NCI-H526 (cell line): ENCODE measurements at places on chromosomes 5 and 9.

- DNase-seq, result no peak
Observed at GRCh38 chr5:174844971-174845370, 120.6 kb downstream of the MSX2 start.

DNA sequence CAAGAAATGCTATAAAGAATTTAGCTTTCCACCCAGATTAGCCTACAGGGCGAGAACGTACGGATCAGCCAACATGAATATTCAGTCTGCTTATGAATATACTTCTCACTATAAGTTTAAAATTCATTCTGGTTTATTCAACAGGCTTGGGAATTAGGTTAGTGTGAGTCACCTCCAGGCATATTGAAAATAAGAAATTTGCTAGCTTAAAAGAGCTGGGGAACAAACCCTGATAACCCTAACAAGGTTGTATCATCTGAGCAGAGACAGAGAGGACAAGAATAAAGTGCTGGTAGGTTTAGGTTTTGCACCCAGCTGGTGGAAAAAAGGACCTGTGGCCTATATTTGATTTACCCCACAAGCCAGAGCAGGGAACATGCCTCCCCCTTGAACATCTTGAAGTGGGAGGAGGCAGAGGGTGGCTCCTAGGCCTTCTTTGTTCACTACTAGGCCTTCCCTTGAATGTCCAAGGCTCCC lies 12.3 kb downstream of the FNBP1 start:
- no peak for DNase-seq

DNA sequence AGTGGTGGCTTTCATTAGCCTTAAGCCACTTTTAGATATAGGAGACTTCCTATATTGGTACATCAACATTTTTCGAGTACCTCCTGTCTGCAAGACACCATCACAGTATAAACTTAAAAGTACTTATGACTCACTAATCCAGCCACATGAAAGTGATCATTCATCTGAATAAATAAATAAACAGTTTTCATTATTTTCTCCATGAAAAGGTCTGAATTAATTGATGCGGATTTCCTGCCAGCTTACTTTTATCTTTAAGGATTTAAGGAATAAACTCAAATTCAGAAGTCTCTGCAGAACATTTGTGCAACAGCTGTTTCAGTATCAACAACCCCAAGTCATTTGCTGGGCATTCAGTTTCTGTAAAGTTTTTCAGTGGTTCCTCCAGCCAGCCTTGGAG lies 4.0 kb downstream of the SAP30L start:
- no peak for DNase-seq

GRCh38 chr5:180289433-180289832 lies 2.5 kb downstream of the MAPK9 start:
- DNase-seq, result peak; percentile 78

DNA sequence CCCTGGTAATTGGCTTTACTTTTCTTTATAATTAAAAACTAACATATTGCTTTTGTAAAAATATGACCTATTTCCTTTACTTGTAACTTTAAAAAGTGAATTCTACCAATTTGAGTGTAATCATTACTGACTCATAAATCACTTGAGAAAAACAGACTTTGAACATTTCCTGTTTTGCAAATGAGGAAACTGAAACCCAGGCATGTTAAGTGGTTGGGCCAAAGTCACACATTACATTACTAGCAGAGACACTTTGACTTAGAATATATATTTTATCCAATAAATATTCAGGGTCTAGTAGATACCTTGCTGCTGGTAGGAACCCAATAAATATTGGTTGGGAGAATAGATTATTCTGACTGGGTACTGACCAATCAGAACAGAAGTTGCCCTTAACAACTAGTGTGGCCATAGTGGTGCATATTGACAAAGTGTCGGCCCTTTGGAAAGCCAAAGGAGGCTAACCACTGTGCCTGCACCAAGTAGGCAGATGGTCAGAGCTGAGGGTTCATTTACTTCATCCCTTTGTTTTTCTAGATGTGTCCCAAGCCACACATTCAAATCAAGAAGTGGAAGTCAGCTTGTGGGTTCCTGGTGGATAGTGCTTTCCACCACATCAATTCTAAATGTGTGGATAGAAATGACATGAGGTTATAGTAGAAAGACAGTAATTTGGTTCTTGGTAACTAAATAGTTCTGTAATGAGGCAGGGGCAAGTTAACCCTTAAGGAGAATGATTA lies 365.1 kb upstream of the RIOK2 start:
- no peak for DNase-seq

DNA sequence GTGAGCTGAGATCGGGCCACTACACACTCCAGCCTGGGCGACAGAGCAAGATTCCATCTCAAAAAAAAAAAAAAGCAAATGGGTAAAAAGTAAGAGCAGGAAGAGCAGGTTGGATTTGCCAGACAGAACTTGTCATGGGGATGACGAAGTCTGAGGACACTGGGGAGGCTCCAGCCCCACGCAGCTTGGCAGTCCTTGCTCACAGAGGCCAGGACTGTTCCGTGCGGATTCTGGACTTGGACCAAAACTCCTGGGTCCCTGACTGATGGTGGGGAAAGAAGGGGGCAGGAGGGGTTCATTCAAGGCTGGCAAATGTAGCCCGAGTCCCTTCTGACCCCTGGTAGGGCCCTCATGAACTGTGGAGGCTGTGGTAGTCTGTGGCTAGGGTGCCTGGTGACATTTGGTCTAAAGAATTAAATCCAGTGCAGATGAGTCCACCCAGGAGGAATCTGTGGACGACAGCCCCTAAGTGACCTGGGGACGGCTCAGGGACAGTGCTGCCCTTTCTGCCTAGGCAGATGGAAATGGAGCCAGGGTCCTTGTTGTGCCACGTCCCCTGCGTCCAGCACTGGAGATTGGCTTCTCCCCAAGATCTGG lies 3.1 kb downstream of the FGD3 start:
- no peak for DNase-seq

DNA sequence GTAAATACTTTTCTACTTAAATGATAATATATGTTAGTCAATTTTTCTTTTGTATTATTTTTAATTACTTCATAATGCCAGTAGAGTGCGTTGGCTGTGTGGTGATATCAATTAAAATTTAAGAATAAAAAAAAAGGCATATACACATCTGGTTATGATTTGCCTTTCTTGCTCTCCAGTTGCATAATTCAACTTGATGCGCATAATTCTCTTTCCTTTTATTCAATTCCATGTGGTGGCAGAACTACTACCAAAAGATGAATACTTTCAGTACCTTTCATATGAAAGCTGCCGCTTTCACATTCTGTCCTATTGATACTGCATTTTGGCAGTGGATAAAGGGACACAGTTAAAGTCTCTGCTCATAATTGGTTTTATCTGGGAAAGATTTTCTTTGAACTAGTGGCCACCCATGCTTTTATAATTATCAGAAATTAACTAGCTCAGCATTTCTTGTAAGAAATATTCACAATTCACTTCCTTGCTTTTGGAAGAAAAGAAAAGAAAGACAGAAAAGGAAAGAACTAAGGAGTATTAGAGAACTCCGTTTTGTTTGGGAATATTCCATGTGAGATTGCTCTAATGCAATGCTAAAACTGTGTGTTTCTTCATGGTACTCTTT lies 12.3 kb upstream of the ADGRV1 start:
- DNase-seq, result no peak

DNA sequence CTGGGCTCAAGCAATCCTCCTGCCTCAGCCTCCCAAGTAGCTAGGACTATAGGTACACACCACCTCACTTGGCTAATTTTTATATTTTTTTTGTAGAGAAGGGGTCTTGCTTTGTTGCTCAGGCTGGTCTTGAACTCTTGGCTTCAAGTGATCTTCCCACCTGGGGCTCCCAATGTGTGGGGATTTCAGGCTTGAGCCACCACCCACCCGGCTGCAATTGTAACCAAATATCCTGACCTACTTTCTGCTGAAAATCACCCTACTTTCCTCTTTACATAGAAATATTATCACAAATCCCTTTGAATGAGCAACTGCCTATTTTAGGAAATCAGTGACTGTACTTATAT lies 59.6 kb upstream of the ZNF608 start:
- DNase-seq, result no peak

GRCh38 chr9:75000835-75001234 lies 27.3 kb downstream of the CARNMT1 start:
- no peak for DNase-seq

GRCh38 chr5:151906246-151906645 lies 18.4 kb downstream of the GLRA1 start:
- DNase-seq, result no peak

DNA sequence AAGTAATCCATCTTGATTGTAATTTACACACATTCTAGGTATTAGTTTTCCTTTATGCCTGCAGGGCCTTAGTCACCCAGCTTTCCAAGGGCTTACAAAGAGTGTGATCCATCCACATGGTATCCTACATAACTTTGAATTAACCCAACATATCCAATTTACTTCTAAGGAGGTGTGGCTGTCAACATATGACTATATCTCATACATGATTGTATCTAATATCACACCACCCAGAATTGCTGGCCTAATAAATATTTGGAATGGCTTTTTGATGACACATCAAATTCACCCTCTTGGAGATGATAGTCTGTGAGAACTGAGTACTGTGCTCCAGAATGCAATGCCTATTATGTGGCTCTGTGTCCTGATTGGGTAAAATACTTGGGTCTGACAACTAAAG lies 363.3 kb upstream of the GRIN3A start:
- DNase-seq, result no peak

- no peak for DNase-seq
Observed at GRCh38 chr5:143161885-143162540, 241.5 kb downstream of the NR3C1 start.

DNA sequence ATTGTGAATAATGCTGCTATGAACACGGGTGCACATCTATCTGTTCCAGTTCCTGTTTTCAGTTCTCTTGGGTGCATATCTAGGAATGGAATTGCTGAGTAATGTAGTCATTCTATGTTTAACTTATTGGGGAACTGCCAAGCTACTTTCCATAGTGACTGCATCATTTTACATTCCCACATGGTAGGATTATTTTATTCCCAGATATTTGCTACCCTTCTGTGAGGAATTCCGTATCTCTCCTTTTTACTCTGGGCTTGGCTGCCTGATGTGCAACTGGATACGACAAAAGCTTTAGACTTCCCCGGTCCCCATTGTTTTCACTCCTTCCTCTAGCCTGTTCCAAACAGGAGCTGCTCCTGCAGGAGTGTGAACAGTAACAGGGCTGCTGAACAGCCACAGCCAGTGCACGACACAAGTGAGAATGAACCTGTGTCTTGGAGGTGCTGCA lies 7.2 kb downstream of the TAS2R1 start:
- DNase-seq, result no peak

DNA sequence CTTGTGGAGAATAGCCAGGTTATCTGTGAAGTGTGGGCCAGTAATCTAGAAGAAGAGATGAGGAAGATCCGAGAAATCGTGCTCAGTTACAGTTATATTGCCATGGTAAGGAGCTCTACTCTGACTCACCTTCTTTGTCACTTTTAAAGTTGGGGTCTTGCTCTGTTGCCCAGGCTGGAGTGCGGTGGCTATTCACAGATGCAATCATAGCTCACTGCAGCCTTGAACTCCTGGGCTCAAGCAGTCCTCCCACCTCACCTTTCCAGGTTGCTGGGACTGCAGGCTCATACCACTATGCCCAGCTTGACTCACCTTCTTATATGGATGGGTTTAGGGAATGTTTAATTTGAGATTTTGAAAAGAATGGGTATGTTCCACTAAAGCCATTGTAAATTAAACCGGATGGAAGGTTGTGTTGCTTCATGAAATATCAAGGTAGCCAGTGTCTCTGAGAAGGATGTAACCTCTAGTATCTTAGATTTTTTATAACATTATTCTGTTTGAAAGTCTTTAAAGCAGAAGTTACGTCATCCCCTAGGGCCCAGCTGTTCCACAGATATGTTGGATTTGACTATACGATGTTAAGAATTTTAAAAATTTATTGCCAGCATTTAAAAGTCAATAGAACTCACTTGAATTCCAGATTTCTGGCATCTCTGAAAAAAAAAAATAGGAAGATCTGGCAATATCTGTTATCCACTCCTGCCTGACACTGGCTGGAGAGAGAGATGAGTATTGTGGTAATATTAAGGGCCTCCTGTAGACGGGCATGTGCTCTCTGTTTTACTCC lies 5.1 kb downstream of the CNOT8 start:
- no peak for DNase-seq

GRCh38 chr9:109912726-109913460 lies 132.9 kb downstream of the PALM2AKAP2 start:
- DNase-seq, result no peak

DNA sequence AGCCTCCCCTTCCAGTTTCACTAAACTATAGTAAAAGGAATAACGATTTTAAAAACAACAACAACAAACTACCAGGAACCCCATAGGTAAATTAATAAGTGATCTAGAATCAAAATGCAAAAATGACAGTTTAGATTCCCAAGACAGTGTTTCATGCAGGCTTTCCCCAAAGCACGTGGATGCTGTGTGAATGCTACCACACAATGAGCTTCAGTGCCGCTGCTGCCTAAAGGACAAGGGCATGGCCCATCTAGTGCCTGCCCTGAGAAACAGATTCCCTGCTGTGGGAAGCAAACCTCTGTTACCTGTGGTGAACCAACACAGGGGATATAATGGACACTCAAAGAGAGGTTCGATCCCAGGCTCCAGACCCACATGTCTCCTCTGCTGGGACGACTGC lies 23.7 kb upstream of the CKMT2 start:
- no peak for DNase-seq

GRCh38 chr5:176956756-176957155 lies 49.8 kb downstream of the UIMC1 start:
- DNase-seq, result no peak

DNA sequence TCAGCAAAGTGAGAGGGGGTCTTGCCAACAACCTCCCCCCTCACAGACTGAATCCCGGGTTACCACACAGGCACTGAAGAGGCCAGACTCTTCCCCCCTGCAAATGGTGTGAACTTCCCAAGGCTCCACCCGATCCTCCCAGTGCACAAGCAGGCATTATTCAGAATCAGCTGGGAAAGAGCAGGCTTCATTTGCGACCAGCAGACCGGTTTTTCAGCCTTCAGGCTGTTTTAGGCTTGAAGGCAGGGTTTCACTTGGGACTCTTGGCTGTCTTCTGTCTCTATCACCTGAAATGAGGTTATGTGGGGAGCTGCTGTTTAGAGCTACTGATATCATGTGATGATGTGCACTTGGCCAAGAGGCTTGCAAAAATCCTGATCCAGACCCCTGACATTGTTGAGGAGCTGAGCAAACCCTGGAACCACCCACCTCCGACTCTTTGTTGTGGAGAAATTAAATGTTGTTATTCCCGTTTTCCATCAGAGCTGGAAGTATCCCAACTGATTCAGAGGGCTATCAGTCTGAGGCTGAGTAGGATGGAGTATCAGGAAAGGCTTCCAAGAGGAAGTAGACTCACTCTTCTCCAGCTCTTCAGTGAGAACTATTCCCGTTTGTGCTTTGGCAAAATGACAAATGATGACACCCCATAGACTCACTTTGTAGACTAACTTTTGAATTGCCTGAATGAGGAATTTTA lies 63.3 kb upstream of the ZFR start:
- no peak for DNase-seq

DNA sequence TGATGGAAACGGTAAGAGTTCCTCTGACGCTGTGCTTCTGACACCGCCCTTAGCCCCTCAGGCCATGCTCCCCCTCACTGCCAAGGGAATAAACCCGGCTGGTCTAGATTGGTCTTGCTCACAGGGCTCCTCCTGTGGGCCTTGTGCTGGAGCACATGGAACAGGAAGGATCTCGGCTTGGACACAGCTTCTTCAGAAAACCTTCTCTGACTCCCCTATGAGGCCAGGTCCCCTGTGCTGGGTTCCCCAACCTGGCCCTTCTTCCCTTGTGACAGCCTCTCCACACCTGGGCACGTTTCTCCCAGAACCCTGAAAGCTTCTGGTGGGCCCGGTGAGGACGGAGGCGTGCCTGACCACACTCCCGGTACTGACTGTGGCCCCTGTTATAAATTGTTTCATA lies 8.2 kb downstream of the SPATA31E1 start:
- no peak for DNase-seq

GRCh38 chr9:134411440-134412297 lies 85.4 kb downstream of the RXRA start:
- DNase-seq, result no peak
